Central memory CD4-positive, alpha-beta T cell (primary cell): ENCODE measurements at places on chromosomes 6 and 20.

DNA sequence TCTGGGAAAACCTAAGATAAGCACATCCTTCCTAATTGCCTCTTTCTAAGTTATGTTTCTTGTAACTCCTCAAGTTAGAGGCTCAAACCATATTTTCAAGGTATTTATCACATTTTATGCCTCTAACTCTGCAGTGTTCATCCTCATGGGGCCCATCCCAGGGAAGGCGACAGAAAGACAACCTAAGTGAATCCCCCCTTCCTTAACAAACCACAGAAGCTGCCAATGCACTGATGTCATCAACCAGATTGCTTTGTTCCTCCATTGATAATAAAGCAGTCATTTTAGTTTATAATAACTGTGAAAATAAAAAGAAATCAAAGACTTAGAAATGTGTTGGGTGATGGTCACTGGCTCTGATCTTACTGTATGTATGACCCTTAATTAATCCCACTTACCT, 119.5 kb upstream of the TCF21 start:
- no peak for DNase-seq

DNA sequence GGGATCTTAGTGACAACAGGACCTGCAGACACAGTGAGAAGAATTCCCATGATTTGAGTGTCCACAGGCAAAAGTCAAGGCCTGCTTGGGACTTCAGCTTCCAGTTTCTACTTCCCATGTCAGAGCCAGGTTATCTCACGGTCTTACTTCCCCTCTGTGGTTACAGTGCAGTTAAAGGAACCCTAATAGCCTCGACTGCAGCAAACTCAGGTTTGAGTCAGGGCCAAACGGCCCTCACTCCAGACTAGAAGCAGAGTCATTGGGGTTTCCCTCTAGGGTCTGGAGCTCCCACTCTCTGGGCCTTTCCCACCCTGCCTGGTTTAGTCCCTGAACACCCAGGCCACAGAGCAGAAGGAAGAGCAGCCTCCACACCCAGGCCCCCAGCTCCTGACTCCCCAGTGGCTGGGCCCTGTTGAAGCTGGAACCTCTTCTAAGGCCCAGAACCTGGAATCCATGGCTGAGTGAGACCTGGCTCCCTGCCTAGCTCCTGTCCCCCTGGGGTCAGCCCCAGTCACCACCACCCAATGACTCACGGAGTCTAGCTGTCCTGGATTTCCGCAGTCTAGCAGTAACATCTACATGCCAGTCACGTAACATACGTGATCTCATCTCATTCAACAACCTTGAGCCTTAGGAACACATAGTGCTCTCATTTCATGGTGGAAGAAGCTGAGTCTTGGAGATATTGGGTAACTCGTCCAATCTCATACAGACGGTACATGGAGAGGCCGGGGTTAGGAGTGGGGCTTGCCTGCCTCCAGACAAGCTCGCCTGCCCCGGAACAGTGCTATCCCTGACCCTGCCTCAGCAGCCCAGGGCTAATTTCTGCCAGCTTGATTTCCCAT, 9.2 kb upstream of the GHRH start:
- no peak for DNase-seq

- no peak for DNase-seq
Observed at GRCh38 chr6:114090626-114091025, 119.7 kb upstream of the HDAC2 start.

GRCh38 chr6:140494321-140495108, 1120.1 kb upstream of the CITED2 start:
- DNase-seq = no peak

DNA sequence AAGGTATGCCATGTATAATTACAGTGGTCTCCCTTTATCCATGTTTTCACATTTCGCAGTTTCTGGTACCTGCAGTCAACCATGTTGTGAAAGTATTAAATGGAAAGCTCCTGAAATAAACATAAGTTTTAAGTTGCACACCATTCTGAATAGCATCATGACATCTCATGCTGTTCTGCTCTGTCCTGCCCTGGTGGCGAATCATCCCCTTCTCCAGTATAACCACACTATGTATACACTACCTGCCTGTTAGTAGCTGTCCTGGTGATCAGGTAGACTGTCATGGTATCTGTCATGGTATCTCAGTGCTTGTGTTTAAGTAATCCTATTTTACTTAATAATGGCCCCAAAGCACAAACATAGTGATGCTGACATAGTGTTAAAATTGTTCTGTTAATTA, 97.1 kb downstream of the ZFAND3 start:
- DNase-seq = no peak

GRCh38 chr20:61166324-61166723, 85.7 kb upstream of the CDH4 start:
- no peak for DNase-seq

DNA sequence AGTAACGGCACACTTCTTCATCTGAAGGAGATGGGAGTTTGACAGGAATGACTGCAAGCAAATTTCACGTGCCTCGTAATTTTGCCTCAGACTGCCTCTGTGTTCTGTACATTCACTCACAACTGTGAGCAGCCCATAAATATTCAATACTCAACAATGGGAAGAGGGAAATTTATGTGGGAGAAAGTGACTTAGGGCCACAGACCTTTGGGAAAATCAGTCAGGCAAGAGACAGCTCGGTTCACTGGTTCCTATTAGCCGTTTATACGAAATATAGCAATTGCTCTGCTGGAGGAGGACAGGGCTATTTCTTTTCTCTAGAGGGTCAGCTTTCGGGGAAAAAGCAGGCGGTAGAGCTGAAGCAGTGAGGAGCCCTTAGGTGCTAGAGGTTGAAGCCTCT, 28.0 kb downstream of the OPN5 start:
- no peak for DNase-seq

- DNase-seq = no peak
Observed at GRCh38 chr6:108966855-108967755, 118.9 kb downstream of the ARMC2 start.

- DNase-seq = no peak
Observed at GRCh38 chr6:162917506-162917905, 189.7 kb downstream of the PACRG start.

GRCh38 chr20:11332381-11332780, 585.3 kb upstream of the BTBD3 start:
- no peak for DNase-seq

- DNase-seq = no peak
Observed at GRCh38 chr6:163356743-163357142, 57.8 kb upstream of the QKI start.

DNA sequence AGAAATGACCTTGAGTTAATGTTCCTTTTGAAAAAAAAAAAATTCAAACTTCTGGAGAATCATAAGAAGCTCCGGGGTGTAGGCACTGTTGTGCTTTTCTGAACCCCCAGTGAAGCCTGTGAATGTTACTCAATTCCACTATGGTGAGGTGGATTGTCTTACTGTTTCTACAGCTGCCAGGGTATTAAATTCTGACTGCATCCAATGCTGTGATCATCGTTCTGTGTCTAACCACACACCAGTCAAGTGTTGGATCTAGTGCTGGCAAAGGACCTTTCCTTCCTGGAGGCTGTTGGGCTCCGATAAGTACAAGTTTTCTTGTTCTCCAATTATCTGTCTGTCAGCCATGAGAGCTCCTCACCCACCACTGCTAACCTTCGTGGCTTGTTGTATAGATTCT, 162.0 kb upstream of the EPHA7 start:
- no peak for DNase-seq

DNA sequence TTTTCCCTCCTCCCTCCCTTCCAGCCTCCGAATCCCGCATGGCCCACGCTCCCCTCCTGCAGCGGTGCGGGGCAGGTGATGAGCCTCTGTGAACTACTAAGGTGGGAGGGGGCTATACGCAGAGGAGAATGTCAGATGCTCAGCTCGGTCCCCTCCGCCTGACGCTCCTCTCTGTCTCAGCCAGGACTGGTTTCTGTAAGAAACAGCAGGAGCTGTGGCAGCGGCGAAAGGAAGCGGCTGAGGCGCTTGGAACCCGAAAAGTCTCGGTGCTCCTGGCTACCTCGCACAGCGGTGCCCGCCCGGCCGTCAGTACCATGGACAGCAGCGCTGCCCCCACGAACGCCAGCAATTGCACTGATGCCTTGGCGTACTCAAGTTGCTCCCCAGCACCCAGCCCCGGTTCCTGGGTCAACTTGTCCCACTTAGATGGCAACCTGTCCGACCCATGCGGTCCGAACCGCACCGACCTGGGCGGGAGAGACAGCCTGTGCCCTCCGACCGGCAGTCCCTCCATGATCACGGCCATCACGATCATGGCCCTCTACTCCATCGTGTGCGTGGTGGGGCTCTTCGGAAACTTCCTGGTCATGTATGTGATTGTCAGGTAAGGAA, at the start of gene OPRM1:
TSS of gene OPRM1 (plus strand) at position 10 of the 612 bp plus-strand sequence. CDS start at position 315, 305 bp downstream.
- no peak for DNase-seq

DNA sequence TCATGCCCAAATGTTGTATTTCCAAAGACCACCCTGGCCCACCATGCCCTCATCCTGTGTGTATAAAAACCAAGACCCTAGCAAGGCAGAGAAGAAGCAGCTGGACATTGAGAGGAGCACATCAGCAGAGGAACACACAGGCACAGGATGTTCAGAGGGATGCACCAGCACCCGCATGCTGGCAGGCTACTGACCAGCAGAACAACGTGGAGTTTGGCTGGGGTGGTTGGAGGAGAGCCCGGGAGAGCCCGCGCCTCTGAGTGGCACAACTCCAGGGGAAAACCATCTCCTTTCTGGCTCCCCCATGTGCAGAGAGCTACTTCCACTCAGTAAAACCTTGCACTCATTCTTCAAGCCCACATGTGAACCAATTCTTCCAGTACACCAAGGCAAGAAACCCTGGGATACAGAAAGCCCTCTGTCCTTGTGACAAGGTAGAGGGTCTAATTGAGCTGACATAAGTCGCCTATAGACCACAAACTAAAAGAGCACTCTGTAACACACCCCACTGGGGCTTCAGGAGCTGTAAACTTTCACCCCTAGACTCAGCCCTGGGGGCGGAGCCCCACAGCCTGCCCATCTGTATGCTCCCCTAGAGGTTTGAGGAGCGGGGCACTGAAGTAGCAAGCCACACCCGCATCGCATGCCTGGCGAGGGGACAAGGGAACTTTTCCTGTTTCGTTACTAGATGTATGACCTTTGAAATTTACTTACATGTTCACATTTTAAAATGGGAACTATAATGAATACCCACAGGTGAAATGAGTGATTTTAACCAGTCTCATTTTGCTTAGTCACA, 831.5 kb upstream of the CITED2 start:
- no peak for DNase-seq

DNA sequence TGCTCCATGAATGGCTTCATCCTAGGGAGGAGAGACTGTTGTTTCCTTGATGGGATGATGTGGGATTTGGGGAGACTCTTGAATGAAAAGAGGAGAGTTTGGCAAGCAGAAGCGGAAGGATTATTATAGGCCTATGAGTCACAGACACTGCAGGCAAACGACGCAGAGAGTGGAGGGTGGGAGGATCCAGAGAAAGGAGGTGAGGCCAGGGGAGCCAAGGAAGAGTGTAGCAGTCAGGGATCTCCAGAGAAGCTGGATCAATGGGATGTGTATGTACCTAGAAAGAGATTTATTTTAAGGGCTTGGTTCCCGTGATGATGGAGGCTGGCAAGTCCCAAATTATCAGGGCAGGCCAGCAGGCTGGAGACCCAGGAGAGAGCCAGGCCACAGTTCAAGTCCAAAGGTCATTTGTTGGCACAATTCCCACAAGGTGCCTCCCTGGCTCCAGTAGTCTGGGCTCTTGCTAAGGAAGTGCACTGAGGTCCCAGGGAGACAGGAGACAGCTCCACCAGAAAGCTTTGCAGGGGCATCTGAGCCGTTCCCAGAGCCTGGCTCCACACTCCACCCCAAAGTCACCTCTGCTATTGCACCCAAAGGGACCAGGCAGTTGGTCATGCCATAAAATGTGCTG, 76.0 kb downstream of the ADTRP start:
- no peak for DNase-seq

GRCh38 chr6:2855061-2855519, 13.4 kb upstream of the SERPINB1 start:
- no peak for DNase-seq

DNA sequence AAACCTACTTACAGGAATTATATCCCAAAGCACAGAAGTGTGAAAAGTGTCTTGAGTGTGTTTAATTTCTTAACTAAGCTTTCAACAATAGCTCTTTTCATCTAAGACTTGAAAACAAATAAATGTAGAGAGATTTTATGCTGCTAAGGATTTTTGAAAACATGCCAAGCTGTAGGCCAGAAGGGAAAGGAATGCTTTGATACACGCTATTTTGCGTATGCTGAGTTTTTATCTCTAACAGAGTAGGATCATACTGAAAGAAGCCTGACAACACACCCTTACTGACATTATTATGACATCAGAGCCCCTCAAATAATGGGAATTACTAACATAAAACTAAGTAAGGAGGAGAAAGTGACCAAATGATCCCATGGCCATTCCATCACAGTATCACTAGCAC, 265.5 kb downstream of the KHDC1L start:
- no peak for DNase-seq

DNA sequence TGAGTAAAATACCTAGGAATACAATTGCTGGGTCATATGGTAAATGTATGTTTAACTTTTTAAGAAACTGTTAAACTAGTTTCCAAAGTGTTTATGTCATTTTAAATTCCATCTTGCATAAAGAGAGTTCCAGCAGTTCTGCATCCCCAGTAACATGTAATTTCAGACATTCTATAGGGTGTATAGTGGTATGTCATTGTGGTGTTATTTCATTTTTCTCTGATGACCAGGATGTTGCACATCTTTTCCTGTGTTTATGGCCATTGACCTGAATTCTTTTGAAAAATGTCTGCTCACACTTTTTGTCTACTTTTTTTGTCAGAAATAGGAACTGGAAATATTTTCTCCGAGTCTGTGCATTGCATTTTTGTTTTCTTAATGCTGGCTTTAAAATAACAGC, 128.9 kb downstream of the TMEM200A start:
- no peak for DNase-seq

DNA sequence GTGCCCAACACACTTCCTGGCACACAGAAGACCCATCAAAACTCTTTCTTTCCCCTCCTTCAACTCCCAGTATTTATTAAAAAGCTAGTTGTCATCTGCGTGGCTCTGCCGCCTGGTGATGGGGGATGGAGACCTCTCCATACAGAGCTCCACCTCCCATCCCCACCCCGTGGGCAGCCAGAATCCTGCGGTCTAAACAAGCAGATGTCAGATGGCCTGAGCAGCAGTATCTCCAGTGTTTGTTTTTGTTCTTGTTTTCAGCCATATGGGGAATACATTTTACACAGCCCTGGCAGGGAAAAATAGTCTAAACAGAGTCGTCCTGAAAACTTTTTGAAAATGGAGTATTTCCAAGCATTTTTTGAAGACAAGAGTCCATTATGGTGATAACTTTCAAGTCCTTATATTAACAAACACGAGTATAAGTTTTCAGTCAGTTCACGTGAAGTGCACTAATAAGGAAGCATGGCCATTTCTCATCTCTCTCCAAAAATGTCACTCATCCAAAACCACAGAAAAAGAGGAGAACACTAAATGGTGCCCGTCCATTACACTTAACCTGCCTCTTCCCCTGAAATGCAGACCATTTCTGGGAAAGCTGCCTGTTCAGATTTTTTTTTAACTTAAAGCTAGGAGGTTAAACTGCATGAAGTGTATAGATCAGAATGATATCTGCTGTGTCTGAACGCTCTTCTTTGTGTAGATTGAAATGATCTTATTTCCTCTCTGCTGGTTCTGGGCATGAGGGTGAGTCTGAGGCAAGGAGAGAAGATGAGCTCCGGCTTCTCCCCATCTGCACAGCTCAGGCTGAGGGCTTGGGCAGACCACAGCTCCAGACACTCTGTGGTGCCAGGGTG, 91.0 kb downstream of the TCP11 start:
- DNase-seq = no peak

GRCh38 chr6:135922174-135922573, 70.7 kb downstream of the PDE7B start:
- DNase-seq = no peak
